ENCODE measurements at places on chromosomes 11 and 22.

DNA sequence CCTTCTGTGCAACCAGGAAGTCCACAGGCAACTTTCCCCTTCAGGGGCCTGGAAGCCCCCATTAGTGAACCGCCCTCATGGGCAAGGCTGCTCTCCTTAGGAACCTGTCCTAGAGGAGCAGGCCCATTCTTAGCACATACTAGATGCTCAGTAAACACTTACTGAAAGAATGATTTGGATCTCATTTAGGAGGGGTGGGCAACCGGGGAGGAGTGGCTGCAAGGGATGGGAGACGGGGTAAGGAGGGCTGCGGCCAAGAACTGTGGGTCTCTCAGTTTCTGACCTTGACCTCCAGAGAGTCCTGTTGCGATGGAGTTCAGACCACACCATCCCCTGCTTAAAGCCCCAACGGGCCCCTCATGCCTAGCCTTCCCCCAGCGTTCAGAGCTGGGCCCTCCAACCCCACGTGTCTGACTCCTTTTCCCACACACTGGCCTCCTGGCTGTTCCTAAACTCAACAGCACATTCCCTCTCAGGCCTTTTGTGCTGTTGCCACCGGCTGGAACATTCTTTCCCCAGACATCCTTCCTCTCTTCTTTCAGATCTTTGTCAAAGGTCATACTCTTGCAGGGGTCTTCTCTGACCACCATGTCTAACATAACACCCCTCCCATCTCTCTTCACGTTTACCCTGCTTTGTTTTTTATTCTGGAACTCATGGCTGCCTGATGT, 20.7 kb upstream of the PICK1 start:
- no peak for DNase-seq

- DNase-seq, result no peak
These were observed 118.3 kb downstream of the SEZ6L start for GRCh38 chr22:26287382-26288225.

DNA sequence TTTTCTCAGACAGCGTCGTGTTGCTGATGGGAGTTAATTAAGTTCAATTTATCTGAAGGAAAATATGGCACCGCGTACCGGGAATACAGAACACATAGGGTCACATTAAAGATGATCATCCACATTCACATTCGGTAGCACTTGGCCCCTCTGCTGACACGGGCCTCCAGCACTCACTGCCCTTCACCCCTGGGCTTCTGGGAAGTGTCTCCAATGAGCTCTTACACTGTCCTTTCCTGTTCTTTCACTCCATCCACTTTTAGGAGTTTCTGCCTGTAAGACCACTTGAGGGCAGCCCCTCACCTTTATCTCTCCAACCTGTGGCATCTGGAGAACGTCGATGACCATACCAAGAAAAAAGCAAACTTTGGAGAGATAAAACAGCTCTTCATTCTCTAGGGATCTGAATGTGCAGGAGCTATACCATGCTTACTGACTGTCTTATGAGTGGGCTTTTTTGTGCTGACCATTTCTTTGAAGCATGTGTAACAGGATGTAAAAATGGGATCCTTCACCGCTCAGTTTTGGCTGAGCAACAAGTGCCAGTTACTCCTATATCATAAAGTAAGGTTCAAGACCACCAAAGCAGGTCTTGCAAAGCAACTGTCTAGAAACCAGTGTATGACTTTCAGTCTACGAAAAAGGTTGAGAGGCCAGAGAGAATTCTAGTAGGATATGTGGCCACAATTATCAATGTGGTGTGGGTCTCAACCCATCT, 1.1 kb upstream of the SERGEF start:
- no peak for DNase-seq

DNA sequence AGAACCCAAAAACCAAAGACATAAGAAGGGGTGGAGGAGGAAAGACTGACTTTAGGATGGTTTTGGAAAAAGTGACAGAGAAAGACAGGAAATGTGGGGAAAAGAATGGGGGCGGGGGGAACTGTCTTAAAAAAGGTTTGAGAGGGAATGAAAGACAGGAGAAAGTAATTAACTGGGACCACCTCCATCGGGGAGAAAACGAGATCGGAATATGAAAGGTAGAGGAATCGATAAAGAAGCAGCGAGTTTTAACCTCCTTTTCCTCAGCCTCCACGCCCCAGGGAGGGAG, 524 bp downstream of the MTMR2 start:
- DNase-seq, result no peak

DNA sequence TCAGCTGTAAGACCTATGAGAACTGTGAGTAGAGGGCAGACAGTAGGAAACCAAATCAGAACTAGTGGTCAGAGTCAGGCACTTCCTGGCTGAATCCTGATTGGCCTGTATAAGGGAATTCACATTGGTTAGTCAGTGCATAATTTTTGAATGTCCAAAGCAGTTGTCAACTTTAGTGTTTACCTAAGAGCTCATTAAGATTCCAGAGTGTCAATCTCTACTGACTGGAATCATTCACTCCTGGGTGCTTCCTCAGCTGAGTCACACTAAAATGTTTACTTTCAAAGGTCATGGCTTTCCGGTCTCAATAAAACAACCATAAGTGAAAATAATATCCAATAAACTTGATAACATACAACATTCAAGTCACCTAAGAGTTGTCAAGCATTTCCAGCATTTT, 306.1 kb downstream of the C11orf87 start:
- DNase-seq, result no peak

- no peak for DNase-seq
These were observed 6.4 kb upstream of the MRPL48 start for GRCh38 chr11:73781303-73781702.

GRCh38 chr11:100940111-100940510, 189.5 kb downstream of the PGR start:
- DNase-seq, result no peak

- DNase-seq, result no peak
These were observed 36.1 kb upstream of the NRIP3 start for GRCh38 chr11:9039863-9040262.

DNA sequence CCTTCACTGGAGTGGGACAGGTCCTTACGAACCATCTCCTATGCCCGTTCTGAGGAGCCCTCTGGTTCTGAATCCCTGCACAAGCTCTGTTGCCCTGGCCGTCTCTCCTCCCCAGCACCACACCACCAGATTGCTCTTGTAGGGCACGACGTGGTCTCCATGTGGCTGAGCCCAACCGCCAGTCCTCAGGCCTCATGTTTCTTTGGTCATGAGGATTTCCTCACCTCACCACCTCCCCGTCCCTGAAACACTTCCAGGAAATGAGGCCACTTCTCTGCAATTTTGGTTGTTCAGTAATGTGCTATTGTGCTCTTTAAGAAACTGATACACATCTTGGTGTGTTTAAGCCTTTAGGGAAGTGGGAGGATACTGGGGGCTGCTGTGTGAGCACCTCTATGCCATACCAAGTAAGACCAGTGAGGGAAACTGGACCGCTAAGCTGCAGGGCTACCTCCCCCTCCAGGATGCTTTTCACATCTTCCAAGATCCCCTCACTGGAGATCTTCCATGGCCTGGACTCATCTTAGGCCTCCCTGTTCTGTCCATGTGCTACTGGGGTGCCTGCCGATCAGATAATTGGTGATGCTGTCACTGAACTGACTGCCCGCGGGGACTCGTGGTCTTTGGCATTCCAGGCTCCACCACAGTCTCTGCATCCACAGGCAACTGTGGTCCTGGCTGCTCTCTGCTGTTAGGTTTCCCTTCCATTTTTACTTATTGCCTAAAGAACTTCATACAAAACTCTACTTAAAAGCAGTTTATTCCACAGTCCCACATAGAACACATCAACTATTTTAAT, 21.9 kb downstream of the DRICH1 start:
- no peak for DNase-seq

- DNase-seq, result no peak
These were observed 32.6 kb downstream of the NFAM1 start for GRCh38 chr22:42399315-42400271.

GRCh38 chr11:10572533-10572932, 4.1 kb upstream of the LYVE1 start:
- no peak for DNase-seq

DNA sequence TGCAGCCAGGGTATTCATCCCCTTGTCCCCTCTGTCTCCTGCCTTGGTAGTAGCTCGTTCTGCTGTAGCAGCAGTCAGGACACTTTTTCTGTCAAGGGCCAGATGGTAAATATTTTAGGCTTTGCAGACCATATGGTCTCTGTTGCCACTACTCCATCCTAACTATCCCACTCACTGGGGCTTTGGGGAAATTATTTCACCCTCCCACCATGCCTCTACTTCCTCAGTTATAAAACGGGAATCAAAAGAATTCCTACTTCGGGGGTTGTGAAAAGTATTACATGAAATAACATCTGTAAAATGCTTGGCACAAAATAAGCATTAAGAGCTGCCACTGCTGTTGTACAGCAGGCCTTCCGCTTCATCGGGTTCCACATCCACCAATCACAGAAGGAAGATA, 89.9 kb upstream of the LDLRAD3 start:
- no peak for DNase-seq

- no peak for DNase-seq
These were observed 42.4 kb downstream of the LIF start for GRCh38 chr22:30204015-30204741.

GRCh38 chr11:10886652-10887250, 28.9 kb upstream of the ZBED5 start:
- no peak for DNase-seq

DNA sequence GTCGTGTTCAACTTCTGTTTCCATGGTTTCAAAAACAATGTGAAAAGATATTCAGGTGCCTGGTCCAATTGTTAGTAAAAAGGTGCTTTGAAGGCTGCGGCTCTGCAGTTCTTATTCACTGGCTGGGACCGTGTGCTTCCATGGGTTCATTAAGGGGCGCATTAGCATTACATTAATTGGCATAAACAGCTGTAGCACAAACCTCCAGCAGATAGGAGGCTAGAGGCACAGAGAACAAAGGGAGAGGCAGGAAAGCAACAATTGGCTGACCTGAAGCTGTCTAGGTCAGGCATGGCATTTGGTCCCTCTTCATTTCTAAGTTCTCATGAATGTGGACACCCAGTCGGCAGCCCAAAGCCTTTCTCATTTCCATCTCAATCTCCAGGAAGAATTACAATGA, 16.6 kb downstream of the PAK1 start:
- DNase-seq, result no peak
